ENCODE measurements at places on chromosomes 16 and 17.

DNA sequence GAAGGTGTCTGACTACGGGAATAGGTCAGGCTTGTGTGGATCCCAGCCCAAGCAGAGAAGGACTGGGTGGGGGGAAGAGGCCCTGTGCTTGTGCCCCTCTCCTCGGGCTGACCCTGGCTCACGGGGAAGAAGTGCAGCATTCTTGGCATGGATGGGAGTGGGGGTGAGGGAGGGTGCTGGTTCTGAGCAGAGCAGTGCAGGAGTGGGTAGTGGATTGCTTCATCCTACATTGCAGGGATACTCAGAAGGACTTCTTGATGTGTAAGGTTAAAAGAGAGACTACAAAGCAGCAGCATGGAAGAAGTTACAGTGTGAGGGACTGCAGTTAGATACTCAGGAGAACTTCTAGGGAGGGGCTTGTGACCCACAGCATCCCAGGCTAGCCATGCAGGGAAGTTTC, 2.1 kb downstream of the ARHGAP23 start:
- DNase-seq, result no peak

DNA sequence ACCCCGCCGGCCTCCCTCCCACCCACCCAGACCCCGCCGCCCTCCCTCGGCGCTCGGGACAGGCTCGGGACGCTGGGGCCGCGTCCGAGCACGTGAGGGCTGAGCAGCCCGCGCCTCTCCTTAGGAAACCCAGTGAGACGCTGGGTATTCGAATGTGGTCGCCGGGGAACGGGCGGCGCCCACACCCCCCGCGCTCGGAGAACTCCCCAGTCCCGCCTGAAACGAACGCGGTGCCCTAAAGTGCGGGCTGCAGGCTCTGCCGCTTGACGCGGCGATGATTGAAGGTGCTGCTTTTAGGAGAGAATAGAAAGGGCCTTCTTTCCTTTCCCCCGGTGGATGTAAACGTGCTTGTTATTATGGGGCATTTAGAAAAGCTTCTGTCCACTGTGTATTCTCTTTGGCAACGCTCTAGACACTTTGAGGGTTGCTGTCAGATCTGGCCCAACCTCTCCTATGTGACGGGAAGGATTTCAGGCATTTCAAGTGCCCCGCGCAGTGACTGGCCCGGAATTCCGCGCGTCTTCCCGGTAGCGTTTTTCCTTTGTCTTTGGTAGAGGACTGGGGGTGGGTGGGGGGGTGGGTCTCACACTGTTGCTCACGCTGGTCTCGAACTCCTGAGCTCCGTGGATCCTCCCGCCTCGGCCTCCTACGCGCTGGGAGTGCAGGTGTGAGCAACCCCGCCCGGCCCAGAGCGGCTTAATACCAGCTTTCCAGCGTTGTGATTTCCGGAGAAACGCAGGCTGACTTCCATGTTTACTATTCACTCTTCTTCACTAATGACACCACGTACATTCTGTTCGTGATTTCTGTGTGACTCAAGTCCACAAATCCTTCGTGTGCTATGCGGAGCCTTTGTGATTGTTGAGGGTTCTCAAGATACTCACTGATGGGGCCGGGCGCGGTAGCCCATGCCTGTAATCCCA, 21.8 kb upstream of the FOXK2 start:
- peak; percentile 33 for DNase-seq

- DNase-seq, result no peak
Measured at GRCh38 chr16:85485379-85485778, 127.7 kb upstream of the GSE1 start.

DNA sequence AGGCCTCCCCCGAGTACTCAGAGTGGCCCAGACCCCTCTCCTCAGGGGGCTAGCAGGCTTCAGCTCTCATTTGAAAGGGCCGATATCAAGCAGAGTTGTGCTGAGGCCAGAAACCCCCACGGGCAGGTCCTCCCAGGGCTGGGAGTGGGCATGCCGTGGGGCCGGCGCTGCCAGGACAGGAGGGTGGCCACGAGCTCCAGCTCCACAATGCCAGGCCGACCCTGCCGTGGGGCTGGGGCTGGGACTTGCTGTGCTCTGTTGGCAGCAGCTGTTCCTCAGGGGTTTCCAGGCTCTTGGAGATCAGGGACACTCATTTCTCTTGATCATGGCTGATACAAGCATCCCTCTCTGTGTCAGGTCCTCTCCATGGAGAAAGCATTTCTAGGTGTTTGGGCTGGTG, 3.2 kb upstream of the NPB start:
- no peak for DNase-seq

GRCh38 chr16:3182608-3183444, 5.2 kb upstream of the OR1F1 start:
- no peak for DNase-seq

GRCh38 chr17:68853036-68853435, 102.2 kb downstream of the ABCA8 start:
- DNase-seq, result no peak

DNA sequence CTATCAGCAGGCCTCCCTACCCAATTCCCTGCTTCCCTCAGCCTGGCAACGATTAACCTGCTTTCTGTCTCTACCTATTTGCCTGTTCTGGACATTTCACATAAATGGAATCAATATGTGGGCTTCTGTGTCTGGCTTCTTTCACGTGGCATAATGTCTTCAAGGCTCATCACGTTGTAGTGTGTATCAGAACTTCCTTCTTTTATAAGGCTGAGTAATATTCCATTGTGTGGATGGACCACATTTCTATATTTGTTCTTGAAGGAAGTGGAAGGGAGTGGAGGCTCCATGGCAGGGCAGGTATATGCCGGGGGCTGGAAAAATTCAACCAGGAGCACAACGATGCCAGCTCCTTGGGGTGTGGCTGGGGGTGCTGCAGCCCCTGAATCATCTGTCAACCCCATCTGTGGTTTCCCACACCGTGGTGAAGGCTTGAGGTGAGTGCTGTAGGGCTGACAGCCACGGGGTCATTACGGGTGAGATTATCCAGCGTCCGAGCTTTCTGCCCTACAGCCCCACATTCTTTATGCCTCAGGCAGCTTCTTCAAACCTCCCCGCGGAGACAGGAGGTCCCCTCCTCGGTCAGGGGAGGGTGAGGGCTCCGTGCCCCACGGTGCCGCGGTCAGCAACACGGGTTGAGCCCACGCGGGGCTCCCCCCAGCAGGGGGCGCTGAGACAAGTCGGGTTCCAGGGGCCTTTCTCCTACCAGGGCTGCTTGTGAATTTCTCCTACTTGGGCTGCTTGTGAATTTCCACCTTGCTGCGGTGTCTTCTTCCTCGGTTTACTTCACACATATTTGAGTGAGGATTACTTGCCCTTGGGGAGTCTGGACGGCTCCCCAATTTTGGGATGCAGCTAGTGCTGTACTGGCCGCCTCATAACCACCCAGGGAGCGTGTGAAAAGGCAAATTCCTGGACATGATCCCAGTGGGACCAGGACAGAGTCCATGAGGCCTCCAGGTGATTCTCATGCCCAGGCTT, 18.3 kb upstream of the WFIKKN2 start:
- peak; percentile 46 for DNase-seq

GRCh38 chr16:18811925-18812324, 10.6 kb upstream of the ARL6IP1 start:
- DNase-seq, result no peak

DNA sequence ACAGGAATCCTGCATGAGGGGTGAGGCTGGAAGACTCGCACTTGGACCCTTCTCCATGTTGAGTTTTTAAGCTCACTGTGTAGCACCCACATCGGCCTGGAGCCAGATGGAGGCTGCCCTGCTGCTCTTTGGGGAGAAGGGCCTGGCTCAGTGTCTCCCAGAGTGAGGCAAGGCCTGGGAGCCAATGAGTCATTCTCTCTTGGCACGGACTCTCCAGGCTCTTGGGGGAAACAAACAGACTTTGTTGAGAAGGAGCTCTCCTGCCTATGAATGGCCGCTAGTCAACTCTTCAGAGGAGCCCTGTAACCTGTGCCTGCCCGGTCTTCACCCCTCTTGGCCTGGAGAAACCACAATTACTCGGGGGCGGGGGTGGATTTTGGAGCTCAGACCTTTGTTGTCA, 50.8 kb upstream of the MAF start:
- DNase-seq, result no peak

DNA sequence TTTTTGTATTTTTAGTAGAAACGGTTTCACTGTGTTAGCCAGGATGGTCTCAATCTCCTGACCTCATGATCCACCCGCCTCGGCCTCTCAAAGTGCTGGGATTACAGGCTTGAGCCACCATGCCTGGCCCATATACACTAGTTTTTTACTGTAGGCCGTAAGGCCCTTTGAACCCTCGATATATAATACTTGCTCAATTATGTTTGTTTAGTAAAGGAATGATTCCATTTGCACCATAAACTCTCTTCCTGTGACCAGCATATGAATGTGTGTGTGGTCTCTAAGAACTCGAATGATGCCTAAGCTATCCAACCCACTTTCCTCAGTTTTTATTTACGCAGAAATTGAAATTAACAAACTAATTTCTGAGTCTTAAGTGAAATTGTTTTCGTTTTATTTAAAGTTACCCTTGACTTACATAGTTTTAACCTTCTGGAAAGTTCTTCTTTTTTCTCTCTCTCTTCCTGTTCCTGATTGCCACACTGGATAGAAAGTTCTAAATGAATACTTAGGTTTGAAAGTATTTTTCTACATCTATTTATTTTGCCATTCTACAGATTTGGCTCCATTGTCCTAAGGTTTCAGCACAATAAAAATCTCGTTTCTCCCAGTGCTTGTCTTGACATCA, 37.9 kb downstream of the PIGL start:
- no peak for DNase-seq

GRCh38 chr16:26649381-26650045, 417.2 kb upstream of the C16orf82 start:
- DNase-seq, result no peak

DNA sequence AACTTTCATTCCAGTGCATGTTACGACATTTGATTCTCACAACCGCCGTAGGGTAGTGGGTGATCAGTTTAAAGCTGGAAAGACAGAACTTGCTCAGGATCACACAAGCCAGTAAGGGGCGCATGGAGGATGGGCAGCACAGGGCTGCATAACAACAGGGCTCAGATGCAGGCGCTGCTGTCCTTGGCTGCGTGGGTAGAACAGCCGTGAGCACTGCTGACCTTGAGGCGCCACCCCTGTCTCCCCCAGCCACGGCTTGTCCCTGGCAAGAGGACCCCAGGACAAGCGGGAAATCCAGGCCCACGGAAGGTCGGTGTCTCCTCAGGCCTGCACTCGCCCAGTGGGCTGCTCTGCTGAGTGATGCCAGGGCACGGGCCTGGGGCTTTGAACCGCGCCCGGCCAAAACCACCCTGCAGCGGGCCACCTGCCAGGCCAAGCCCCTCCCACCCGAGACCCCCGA, 84.7 kb downstream of the LMF1 start:
- DNase-seq, result no peak

Data from effector CD4-positive, alpha-beta T cell (primary cell).